ENCODE measurements at places on chromosomes 6 and 20.
A peak's percentile ranks its signal among the peaks of the same experiment; 100 is the strongest.

DNA sequence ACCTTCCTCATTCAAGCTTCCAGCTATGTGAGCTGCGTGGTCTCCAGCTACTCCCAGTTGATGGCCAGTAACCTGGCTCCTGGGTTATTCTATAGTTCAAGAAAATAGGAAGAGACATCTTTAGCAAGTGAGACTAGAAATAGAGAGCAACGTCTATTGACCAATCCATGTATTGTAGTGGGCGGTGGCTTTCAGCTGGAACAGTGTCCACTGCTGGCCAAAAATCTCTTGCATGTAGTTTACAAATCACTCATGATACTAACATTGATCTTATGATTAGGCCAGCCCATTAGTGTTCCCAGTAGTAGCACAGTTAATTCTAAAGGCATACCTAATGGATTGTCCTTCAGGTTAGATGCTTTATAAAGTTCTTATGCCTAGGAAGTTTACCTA lies 58.9 kb upstream of the SCP2D1 start:
- no peak for DNase-seq

DNA sequence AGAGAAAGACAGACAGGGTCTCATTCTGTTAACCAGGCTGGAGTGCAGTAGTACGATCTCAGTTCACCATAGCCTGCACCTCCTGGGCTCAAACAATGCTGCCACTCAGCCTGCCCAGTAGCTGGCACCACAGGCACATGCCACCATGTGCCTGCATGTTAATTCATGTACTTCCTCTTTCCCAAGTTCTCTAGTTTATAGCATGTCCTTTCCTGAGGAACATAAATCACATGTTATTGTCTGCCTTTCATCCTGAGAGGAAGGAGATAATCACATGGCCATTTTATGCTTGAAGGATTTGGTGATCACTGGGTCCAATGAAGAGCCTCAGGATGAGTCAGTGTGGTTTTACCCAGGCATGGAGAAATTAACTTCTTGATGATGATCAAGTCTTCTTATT lies 47.9 kb downstream of the COL11A2 start:
- no peak for DNase-seq

DNA sequence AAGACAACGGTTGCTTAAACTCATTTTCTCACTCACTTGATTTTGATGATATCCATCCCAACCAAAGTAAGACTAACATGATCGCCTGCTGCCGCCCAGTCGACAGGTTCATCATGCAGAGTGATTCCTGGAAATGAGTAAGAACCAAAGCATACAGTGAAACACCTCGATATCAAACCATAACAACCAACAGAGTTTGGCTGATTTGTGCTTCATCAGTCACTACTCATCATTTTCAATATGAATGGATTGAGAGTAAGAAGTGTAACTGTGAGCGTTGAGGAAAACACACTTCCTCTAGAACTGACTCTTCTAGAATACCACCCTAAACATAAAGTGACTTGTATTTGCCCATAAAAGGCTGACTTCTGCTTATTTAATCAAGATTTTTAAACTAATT lies 29.2 kb upstream of the ALDH8A1 start:
- DNase-seq: no peak

DNA sequence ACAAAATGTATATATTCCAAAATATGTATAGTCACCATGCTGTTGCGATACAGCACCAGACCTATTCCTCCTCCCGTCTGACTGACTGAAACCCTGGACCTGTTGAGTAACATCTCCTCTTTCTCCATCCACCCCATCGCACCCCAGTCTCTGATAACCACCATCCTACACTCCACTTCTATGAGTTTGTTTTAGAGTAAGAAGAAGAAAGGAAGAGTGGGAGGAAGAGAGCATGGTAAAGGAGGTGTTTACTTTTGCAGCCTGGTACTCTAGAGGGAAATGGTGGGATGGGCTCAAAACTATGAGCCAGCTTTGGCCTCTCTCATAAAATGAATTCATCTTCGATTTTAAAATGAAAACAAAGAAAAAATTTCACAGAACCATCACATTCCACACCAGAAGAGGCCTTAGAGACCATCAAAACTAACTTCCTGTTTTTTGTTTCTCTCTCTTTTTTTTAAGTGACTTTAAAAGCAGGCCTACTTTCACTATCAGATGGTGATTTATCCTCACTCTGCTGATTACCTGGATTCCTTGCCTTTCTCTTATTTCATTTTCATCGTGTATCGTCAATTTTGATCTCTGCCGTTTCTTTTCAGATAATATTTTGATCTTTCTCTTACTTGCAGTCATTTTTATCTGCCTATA lies 16.8 kb upstream of the FUCA2 start:
- DNase-seq: no peak

GRCh38 chr20:59939879-59940128 lies 301 bp downstream of the PPP1R3D start:
- DNase-seq: no peak

DNA sequence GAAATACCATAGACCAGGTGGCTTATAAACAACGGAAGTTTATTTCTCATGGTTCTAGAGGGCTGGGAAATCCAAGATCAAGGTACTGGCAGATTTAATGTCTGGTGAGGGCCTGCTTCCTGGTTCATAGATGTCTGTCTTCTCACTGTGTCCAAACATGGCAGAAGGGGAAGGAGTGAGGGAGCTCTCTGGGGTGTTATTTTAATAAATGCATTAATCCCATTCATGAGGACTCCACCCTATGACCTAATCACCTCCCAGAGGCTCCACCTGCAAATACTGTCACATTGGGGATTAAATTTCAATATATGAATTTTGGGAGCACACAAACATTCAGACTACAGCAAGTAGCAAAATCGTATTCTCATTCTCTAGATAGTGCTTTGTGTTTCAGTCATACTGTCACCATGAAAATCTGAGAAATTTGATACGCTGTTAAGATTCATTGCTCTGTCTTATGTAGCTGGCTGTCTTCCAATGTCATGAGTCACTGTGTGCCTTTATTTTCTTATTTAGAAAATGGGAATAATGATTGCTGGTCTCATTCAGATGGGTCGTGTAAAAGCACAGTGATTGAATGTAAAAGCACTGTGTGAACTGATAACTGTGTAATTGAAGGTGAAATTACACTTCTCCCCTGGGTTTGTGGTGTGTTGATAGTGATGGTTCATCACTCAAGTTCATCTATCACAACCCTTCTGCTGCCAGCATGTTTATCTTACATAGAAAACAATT lies 8.9 kb upstream of the ERVFRD-1 start:
- DNase-seq: peak; percentile 33

- no peak for DNase-seq
Observed at GRCh38 chr20:17836303-17836861, 132.2 kb downstream of the SNX5 start.

GRCh38 chr20:41499961-41500725 lies 118.0 kb downstream of the CHD6 start:
- no peak for DNase-seq

GRCh38 chr6:156126535-156126934 lies 650.6 kb upstream of the ARID1B start:
- DNase-seq: no peak

- no peak for DNase-seq
Observed at GRCh38 chr6:39953076-39953618, 18.9 kb upstream of the MOCS1 start.

DNA sequence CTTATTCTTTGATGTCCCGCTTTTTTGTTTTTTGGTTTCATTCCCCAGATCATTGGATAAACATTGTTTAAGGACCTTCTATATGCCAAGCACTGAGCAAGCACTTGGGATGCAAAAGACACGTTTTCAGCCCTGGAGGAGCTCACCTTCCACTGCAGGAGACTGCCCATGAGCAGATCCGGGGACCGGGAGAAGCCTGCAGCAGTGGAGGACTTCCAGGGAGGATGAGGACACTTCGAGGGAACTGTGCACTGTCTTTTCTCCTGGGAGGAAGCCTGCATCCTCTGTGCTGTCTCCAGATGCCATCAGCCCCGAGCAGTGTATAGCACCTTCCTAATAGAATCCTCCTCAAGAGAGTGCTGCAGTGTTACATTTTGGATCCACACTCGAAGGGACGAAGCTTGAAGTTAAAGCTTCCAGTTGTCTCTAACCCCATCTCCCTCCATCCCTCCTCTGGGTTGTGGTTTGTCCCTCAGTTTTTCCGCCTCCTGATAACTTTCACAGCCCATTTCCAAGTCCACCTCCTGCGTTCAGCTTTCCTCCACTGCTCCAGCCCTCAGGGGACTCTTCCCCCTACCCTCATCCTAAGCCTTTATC lies 5.8 kb upstream of the KCNG1 start:
- no peak for DNase-seq

DNA sequence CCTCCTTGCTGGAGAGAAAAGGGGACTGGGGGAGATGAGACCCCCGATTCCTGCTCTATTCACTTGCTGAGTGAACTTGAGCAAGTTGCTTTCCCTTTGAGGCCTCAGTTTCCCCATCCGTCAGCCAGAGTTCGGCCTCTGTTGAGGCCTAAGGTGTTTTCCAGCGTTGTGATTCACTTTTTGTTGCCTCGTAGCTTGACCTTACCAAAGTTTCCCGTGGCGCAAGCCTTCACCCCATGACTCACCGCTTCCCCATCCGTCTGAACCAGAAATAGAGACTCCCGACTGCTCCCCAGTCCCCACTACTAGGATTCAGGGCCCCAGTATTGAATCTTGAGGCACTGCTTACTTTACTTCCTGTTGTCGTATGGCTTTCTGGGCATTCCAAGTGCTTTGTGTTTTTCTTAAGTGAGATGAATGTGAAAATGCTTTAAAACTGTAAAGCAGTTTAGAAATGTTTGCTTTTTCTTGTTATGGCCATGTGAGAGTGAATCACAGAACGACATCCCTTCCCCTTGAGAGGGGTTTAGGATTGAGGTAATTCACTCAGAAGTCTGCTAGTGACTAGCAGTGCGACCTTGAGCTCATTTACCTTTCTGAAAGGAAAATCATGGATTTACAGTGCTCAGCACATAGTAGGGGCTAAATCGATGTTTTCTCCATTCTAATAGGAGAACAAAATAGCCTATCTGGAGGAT lies 1.2 kb downstream of the CHMP4B start:
- peak; percentile 52 for DNase-seq

DNA sequence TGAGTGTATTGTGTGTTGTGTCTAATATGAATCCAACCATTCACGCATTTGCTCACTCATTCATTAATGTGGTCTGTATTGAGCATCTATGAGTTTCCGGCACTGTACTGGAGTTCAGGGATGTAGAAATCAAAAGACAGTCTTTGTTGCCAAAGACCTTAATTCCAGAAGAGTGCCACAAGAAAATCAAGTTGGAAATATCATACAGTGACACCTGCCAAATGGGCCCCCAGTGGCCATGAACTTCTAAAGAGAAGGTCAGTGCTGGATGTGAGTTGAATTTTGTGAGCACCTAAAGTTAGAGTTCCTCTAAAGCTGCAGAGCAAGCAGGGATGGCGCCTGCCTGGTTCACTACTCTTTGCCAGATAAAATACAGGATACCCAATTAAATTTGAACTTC lies 175.9 kb downstream of the DOK5 start:
- DNase-seq: no peak

DNA sequence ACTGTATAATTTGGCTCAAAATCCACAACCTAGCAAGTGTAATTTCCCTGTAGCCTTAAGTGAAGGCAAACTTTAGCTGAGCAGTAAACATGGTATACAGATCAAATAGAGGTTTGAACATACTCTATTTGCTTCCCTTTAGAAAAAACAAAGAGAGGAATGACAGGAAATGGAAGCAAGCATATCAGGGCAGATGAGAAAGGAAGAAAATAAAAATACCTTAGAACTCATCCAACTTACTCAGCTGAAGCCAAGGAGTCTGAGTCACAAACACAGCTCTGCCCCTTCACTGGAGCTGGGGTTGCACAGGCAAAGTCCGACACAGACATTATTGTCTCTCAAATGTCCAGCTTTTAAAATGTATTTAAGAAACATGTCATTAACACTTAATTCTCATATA lies 379.9 kb upstream of the IRAK1BP1 start:
- DNase-seq: no peak

GRCh38 chr6:148892247-148892646 lies 145.4 kb downstream of the UST start:
- no peak for DNase-seq

All from erythroblast (primary cell).